A549 treated with ZK216348 at 1 μM for 4 hours (cell line): ENCODE measurements at places on chromosomes 5 and 9. TPM values are rescaled to one million over a fixed set of nuclear protein-coding genes. Genes with fewer than 3 reads are reported as not detected.

Gene DND1
- 0.33 to 1.1 TPM (median 0.86 TPM) in 5 replicates for total RNA-seq

Gene TGFBR1
- total RNA-seq: 32.4 to 91.4 TPM (median 76.9 TPM) in 5 replicates

Gene SCGB3A2
- total RNA-seq: not detected in 5 replicates

Gene GFPT2
- total RNA-seq: 41.3 to 62.8 TPM (median 57.6 TPM) in 5 replicates

Gene SERF1A
- 0.55 to 2.0 TPM (median 0.81 TPM) in 5 replicates for total RNA-seq
